ENCODE measurements at places on chromosomes 5 and 9. TPM values are rescaled to one million over a fixed set of nuclear protein-coding genes. Genes with fewer than 3 reads are reported as not detected.
A peak's percentile ranks its signal among the peaks of the same experiment; 100 is the strongest.

DNA sequence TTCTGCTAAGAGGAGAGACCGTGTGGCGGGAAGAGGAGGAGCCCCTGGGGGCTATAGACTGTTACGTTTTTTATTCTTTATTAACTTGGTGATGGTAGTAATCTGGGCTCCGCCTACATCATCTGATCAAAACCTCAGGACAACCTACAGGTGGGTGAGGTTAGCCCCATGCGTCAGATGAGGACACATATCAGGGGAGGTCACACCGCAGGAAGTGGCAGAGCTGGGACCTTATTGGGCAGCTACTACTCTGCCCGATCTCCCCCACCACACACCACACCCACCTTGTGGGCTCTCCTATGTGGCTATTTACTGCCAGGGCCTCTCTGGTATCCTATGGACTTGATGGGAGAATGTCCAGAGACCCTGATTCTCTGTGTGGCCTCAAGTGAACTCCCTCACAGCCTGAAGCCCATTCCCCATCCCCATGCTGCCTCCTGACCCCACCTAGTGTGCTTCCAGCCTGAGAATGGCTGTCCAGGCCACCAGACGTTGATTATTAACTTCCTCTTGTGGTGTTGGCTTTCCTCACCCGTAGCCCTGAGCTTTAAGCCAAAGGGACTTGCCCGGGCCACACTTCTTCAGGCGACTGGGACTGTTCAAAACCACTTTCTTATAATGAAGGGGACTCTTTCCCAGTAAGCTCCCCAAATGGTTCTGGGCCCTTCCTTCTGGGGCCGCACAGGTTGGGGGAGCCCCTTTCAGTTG, 8.2 kb downstream of the UNC5A start:
- H3K36me3 ChIP-seq, result no peaks in the 10 kb centered on the region
- H3K27me3 ChIP-seq, result peaks cover 26% of the 10 kb centered on the region
- no peak overlapping the region for H3K4me3 ChIP-seq
- H3K4me1 ChIP-seq, result no peaks in the 10 kb centered on the region
- DNase-seq, result no peak
- no peak overlapping the region for H3K27ac ChIP-seq

- no peaks in the 10 kb centered on the region for H3K27me3 ChIP-seq
- no peaks in the 10 kb centered on the region for H3K36me3 ChIP-seq
- peak overlapping the region; percentile 23 for H3K27ac ChIP-seq
- peaks cover 11% of the 10 kb centered on the region for H3K4me1 ChIP-seq
- peak; percentile 23 for DNase-seq
Observed at GRCh38 chr5:130155345-130156011, 251.2 kb downstream of the CHSY3 start.

Gene ZNG1F
- total RNA-seq, result 4.4 TPM

DNA sequence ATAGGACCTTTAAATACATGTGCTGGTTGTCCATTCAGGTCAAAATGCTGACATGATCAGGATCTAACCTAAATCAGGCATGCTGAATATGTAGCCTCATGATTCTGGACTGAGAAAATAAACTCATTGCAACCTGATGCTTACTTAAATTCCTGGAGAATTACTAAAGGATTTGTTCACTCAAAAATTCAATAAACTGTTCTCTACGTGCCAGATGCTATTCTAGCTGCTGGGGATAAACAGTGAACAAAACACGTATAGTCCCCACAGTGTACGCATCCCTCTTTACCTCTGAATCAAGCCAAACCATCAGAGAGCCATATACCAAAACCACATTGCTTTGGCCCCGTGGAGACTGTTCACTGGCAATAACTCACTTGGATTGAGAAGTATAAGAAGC, 6.1 kb downstream of the SCAI start:
- no peaks in the 10 kb centered on the region for H3K27me3 ChIP-seq
- no peak overlapping the region for H3K27ac ChIP-seq
- no peaks in the 10 kb centered on the region for H3K36me3 ChIP-seq
- no peak for DNase-seq
- peaks cover 7% of the 10 kb centered on the region for H3K4me1 ChIP-seq

Gene SEC16A
- 79.5 TPM for total RNA-seq

Gene SPATA31C2
- total RNA-seq, result not detected

Gene RNF208
- 4.9 TPM for total RNA-seq

DNA sequence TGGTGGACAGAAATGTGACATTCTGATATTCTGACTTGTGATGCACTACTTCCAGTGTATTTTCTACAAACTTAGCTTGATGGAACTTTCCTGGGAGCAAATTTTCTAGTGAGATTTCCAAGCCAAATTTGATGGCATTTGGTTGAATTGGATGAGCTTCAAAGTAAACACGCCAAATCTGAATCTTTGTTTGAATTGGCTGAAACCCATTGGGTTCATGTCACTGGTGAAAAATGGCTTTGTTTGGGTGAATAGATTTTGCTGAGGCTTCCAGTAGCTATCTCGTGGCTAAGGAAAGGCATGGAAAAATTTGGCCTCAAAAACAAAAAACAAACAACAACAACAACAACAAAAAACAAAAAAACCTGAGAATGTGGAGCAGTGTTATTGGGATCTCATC, 271.1 kb upstream of the RPS23 start:
- H3K27me3 ChIP-seq, result no peaks in the 10 kb centered on the region
- H3K4me1 ChIP-seq, result no peaks in the 10 kb centered on the region
- H3K27ac ChIP-seq, result no peak overlapping the region

DNA sequence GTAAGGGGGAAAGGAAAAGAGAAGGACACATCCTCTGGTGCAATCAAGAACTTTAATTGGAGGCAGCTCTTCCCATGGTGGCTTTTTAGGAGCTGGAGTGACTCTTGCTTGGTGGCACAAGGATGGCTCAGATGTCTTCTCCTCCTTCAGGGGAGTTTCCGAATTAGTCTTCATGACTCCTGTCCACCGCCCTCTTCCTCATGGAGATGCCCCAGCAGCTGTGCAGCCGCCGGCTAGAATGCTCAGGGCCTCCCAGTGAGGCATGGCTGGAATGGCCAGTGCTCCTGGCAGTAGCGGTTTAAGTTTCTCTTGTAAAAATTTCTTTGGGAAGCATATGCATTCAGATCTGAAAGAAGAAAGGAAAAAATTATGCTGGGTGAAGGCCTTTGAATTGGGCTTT, 8.8 kb upstream of the TEX53 start:
- H3K27me3 ChIP-seq, result peaks cover 5% of the 10 kb centered on the region
- H3K4me3 ChIP-seq, result no peak overlapping the region
- no peaks in the 10 kb centered on the region for H3K4me1 ChIP-seq

Gene CDO1
- 4.9 TPM for total RNA-seq

Gene HDAC3
- total RNA-seq, result 50.0 TPM

DNA sequence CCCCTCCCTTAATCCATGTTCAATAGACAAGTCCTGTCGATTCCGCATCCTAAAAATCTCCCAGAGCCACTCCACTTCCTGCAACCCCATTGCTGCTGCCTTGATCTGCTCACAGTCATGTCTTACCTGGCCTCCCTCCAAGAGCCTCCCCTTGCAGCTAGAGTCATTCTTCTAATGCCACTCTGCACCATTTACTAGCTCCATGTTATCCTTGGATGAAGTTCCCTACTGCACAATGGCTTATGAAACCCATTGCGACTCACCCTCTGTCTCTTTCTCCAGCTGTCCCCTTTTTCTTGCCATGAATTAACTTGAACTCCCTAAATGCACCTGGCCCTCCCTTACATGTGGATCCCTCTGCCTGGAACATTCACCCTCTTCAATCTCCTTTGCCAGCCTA, 39.5 kb downstream of the MEGF10 start:
- no peaks in the 10 kb centered on the region for H3K4me1 ChIP-seq
- H3K4me3 ChIP-seq, result no peak overlapping the region
- H3K36me3 ChIP-seq, result no peaks in the 10 kb centered on the region
- no peak for DNase-seq
- H3K27me3 ChIP-seq, result no peaks in the 10 kb centered on the region

Gene C6
- 0.79 TPM for total RNA-seq

DNA sequence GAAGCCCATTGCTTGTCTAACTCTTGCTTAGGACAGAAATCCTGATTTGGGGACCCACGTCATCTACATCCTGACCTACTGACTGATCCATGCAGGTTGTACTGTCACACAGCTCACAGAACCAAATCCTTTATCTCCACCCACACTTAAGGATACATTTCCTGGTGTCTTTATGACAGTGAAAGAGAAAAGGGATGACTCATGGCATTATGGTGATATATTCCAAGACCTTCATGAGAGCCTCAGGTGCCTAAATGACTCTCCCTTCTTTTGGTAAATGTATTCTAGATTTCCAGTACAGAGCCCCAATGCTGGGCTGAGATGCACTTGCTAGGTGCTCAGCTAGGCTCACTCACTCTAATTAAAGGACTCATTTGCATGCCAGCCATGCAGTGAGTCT, 26.0 kb upstream of the DMRT2 start:
- H3K27me3 ChIP-seq, result peaks cover 47% of the 10 kb centered on the region
- no peaks in the 10 kb centered on the region for H3K36me3 ChIP-seq
- no peak overlapping the region for H3K27ac ChIP-seq
- H3K4me3 ChIP-seq, result no peak overlapping the region

Gene OSTF1
- total RNA-seq, result 62.4 TPM

Gene TUSC1
- total RNA-seq, result 10.3 TPM

- H3K27me3 ChIP-seq, result no peaks in the 10 kb centered on the region
- H3K4me3 ChIP-seq, result no peak overlapping the region
- H3K4me1 ChIP-seq, result no peaks in the 10 kb centered on the region
- DNase-seq, result peak; percentile 51
Observed at GRCh38 chr9:123544007-123544827, 188.2 kb downstream of the CRB2 start.

Gene GARNL3
- total RNA-seq, result 7.4 TPM

DNA sequence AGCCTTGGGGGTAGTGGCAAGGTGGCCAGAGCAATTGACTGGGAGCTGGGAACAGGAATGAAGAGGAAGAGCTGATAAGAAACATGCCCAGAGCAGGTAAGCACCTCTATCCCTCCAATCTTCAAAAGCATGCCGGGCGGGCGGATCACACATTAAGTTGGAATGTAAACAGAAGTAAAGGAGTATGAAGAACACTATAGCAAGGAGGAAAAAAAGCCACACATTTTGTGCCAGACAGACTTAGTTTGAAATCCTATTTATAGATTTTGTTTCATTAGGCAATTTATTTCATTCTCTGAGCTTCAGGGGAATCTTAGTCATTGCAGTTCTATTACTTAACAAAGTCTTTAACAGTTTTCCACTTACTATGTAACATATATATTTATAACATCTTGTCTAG, 173.9 kb upstream of the TNC start:
- H3K4me1 ChIP-seq, result no peaks in the 10 kb centered on the region
- no peaks in the 10 kb centered on the region for H3K36me3 ChIP-seq
- H3K27ac ChIP-seq, result no peak overlapping the region
- no peaks in the 10 kb centered on the region for H3K27me3 ChIP-seq
- no peak overlapping the region for H3K4me3 ChIP-seq
- peak; percentile 82 for DNase-seq

Gene ZDHHC12
- total RNA-seq, result 42.2 TPM
